Skin of body (tissue), 3 donors: ENCODE measurements at places on chromosomes 7 and 10. TPM values are rescaled to one million over a fixed set of nuclear protein-coding genes. Genes with fewer than 3 reads are reported as not detected.

DNA sequence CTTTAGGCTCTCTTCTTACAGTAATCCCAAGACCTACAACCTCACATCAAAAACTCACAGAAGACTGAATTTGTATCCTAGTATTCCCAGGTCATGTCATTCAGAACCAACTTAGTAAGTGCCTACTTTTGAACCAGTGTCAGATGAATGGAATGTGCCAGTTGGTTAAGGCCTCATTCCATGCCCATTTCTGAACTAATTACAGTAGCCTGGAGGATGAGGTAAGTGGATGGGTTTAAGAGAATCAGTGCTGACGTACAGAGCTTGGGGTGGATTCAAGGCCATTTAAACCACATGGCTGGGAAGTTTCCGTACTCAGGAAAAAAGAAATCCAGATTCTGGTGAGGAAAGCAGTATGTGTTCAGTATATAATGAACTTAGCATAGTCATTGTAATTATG lies 21.9 kb upstream of the FOXP2 start:
- DNase-seq = no peak

DNA sequence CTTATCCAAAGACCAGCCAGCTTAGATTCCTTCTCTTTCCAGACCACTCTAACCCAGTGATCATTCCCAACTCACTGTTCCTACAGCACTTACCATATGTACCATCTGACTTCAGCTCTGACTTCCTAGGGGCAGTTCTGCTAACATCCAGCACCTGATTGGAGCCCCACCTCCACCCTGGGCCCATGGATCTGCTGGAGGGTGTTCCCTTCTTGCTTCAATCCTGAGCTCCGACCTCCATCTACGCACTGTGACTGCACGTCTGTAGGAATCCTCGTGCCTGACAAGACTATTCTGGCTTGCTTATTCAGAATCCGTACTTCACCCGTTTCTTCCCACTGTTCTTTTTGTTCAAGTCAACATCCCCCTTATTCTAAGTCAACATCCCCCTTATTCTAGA lies 57.6 kb downstream of the HIPK2 start:
- no peak for DNase-seq

GRCh38 chr10:70578371-70578947 lies 24.1 kb downstream of the PRF1 start:
- DNase-seq = no peak

DNA sequence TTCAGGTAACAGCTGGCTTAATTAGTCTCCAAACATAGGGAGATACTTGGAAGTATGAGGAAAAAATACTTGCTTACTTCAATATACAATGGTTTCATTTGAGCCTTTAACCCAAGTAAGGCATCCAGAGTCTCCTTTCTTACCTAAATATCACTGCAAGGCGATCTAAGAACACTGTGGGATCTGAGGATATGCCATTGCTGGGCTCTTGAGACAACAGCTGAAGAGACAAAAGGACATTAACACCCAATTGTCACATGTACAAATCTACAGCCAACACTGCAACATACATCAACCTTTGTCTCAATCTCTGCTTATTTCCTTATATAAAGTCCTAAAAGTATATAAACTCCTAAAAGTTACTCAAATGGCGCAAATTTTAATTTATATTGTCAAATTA lies 44.4 kb downstream of the IRF5 start:
- no peak for DNase-seq

GRCh38 chr10:43939939-43940820 lies 291.5 kb upstream of the ZNF32 start:
- peak; percentile 41 for DNase-seq

- DNase-seq = no peak
These were observed 3.7 kb upstream of the ABHD11 start for GRCh38 chr7:73742338-73742752.

GRCh38 chr7:4629287-4629895 lies 52.7 kb upstream of the FOXK1 start:
- no peak for DNase-seq

DNA sequence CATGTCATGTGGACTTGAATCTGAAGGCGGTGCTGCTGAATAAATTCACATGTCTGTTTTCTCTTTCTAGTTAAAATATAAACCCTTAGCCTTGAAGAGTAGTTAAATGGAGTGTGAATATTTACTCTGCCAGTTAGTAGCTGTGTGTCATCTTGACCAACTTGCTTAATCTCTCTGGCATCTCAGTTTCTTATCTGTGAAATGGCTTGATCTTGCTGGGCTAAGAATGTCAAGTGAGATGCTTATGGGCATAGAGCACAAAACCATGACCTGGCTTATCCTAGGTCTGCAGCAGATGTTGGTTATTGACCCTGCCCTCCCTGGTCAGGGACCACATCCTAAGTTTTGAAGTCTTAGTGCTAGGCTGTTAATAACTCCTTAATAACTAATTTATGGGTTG lies 16.6 kb downstream of the ARID5B start:
- DNase-seq = no peak

HOXA1 gene
- 0.59 TPM for total RNA-seq

CREB5 gene
- total RNA-seq = 52.7 TPM

PVRIG gene
- total RNA-seq = not detected

ENKUR gene
- total RNA-seq = 0.39 TPM

MMD2 gene
- not detected for total RNA-seq
